Thoracic aorta (tissue), 2 donors: ENCODE measurements at places on chromosomes 11 and 22.

GRCh38 chr22:49577168-49578060, 250.3 kb downstream of the BRD1 start:
- no peaks in the 10 kb centered on the region for H3K4me1 ChIP-seq
- no peak overlapping the region for H3K4me3 ChIP-seq
- no peaks in the 10 kb centered on the region for H3K27me3 ChIP-seq
- H3K27ac ChIP-seq, result no peak overlapping the region

- DNase-seq, result no peak
- no peak overlapping the region for H3K27ac ChIP-seq
- no peak overlapping the region for H3K4me3 ChIP-seq
- H3K27me3 ChIP-seq, result no peaks in the 10 kb centered on the region
- no peaks in the 10 kb centered on the region for H3K4me1 ChIP-seq
- H3K36me3 ChIP-seq, result no peaks in the 10 kb centered on the region
Measured at GRCh38 chr11:1111545-1112212, 37.0 kb downstream of the MUC2 start.

DNA sequence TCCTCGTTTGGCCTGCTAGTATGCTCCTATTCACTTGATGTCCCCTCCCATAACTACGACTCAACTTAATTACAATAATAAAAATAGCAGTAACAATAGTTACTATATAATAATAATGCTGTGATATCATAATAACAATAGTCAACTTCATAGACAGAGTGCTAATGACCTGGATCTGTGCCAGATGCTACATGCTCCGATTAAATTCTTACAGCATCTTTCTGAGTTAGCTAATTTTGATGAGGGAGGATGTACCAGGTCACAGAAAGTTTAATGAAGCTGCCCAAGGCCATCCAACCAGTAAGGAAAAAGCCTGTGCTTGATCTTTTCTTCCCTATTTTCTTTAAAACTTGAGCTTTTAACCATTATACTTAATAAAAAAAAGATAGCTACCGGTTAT, 413.4 kb upstream of the LRRC4C start:
- H3K36me3 ChIP-seq, result no peaks in the 10 kb centered on the region
- H3K27me3 ChIP-seq, result no peaks in the 10 kb centered on the region
- H3K4me3 ChIP-seq, result no peak overlapping the region
- no peak for DNase-seq
- no peaks in the 10 kb centered on the region for H3K4me1 ChIP-seq

DNA sequence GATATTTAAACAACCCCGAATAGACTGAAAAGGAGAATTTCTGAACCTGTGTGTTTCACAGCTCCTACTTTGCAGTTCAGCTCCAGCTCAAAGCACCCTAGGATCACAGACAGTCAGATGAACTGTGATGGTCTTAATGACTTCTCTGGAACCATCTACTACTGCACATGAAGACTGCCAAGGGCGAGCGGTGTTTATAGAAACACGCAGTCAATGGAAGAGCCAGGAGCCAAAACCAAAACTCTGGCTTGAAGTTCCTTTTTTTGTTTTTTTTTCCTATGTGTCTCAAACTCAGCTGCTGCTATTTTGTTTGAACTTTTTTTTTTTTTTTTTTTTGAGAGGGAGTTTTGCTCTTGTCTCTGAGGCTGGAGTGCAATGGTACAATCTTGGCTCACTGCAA, 382.6 kb upstream of the SYN3 start:
- no peak overlapping the region for H3K4me3 ChIP-seq
- DNase-seq, result no peak
- no peaks in the 10 kb centered on the region for H3K36me3 ChIP-seq
- H3K27ac ChIP-seq, result no peak overlapping the region

DNA sequence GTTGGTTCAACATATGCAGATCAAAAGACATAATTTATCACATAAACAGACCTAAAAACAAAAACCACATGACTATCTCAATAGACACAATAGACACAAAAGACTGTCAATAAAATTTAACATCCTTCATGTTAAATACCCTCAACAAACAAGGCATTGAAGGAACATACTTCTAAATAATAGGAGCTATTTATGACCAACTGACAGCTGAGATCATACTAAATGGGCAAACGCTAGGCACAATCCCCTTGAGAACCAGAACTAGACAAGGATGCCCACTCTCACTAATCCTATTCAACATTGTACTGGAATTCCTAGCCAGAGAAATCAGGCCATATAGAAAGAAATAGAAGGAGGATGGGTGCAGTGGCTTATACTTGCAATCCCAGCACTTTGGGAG, 50.3 kb upstream of the GLYAT start:
- no peak overlapping the region for H3K27ac ChIP-seq
- H3K36me3 ChIP-seq, result no peaks in the 10 kb centered on the region
- H3K4me3 ChIP-seq, result no peak overlapping the region
- H3K27me3 ChIP-seq, result no peaks in the 10 kb centered on the region
- no peaks in the 10 kb centered on the region for H3K4me1 ChIP-seq

- no peak overlapping the region for H3K4me3 ChIP-seq
- H3K36me3 ChIP-seq, result no peaks in the 10 kb centered on the region
- no peak for DNase-seq
- no peak overlapping the region for H3K27ac ChIP-seq
- H3K27me3 ChIP-seq, result no peaks in the 10 kb centered on the region
- no peaks in the 10 kb centered on the region for H3K4me1 ChIP-seq
Measured at GRCh38 chr11:115653076-115653475, 148.9 kb upstream of the CADM1 start.

GRCh38 chr11:75493626-75494025, 32.1 kb downstream of the GDPD5 start:
- no peaks in the 10 kb centered on the region for H3K27me3 ChIP-seq
- DNase-seq, result no peak
- H3K4me1 ChIP-seq, result peaks cover under 1% of the 10 kb centered on the region
- H3K36me3 ChIP-seq, result no peaks in the 10 kb centered on the region
- H3K27ac ChIP-seq, result no peak overlapping the region
- no peak overlapping the region for H3K4me3 ChIP-seq

DNA sequence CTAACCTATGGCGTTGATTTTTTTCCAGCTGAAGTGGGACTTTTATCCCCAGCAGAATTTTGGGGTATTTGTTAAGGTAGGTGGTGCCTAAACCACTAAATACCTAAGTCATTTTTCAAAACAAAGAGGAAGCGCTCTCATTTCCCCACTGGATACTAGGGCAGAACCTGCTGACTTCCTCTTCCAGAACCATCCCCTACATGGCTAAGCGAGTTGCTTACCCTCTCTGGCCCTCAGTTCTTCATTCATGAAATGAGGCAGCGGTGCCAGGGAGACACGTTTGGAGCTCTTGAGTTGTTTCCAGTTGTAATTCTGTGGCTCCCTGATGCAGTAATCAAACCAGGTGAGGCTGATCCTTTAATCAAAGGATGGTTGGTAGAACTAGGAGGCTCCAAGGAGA, 10.0 kb upstream of the MTMR3 start:
- no peaks in the 10 kb centered on the region for H3K27me3 ChIP-seq
- H3K36me3 ChIP-seq, result no peaks in the 10 kb centered on the region

DNA sequence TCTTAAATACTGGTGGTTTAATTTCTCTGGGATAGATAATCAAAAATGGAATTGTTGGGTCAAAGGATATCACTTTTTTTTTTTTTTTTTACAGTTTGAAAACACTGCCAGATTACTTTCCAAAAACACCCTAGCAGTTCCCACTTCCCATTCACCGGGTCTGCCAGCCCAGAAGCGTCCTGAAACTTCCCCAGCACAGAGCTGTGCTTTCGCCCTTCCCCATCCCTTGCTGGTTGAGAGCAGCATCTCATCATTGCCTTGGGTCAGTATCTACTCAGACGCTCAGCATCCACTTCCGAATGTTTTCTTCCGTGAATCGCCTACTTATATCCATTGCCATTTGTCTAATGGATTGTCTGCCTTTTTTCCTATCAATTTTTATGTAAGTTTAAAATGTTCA, 5.5 kb downstream of the CERK start:
- no peak overlapping the region for H3K4me3 ChIP-seq
- no peak overlapping the region for H3K27ac ChIP-seq
- no peak for DNase-seq
- H3K27me3 ChIP-seq, result no peaks in the 10 kb centered on the region
- peaks cover 4% of the 10 kb centered on the region for H3K36me3 ChIP-seq

- DNase-seq, result no peak
- H3K4me1 ChIP-seq, result no peaks in the 10 kb centered on the region
- no peaks in the 10 kb centered on the region for H3K27me3 ChIP-seq
- no peaks in the 10 kb centered on the region for H3K36me3 ChIP-seq
- no peak overlapping the region for H3K4me3 ChIP-seq
Measured at GRCh38 chr11:29231586-29231985, 785.2 kb downstream of the KCNA4 start.

DNA sequence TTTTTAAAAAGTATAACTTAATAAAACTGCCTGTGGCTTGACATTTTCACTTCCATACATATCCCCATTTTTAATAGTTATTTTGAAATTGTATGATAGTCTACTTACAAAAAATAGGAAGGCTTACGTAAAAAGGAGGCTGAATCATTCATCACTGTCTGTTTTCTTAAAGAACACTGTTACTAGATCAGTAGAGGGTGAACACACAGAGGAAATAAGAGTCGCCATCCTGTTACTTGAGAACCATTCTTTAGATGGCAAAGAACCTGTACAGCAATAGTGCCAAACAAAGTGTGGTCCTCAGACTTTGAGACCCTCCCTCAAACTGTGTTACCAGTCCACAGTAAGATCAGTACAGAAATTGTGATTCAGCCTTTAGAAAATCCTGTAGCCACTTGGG, 180.7 kb downstream of the PGR start:
- H3K36me3 ChIP-seq, result no peaks in the 10 kb centered on the region
- H3K27me3 ChIP-seq, result no peaks in the 10 kb centered on the region
- DNase-seq, result no peak
- H3K4me3 ChIP-seq, result no peak overlapping the region
- no peak overlapping the region for H3K27ac ChIP-seq
- no peaks in the 10 kb centered on the region for H3K4me1 ChIP-seq

DNA sequence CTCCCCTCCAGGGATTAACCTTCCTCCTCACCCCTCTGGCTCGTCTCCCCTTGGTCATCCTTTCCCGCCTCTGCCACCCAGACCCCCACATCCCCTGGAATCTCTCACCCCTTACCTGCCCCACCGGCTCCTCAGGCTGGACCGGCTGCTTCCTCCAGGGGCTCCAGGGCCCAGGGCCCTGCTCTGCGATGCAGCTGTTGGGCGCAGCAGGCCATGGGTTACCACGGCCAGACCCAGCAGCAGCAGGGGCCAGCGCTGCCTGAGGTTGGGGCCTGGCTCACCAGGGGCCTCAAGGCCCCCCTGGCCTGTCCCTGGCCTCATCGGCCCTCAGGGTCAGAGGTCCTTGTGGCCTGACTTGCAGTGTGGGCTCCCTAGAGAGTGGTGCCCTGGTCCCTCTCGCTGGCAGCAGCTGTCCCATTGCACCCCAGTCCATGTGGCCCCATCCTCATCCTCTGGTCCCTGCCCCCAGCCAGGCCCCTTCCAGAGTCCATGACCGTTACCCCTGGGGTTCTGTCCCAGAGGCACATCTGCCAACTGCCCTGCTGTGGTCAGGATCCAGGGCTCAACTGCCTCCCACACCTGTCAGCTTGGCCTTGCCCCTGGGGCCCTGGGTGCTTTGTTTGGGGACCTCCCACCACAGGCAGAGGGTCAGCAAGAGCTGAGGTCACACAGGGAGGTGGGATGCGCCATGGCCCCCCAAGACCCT, at the start of gene IGLL1:
Gene IGLL1, minus strand, starts transcription at position 421 of the 706 bp plus-strand sequence. Its CDS starts 100 bp downstream, at position 321.
- DNase-seq, result no peak
- no peaks in the 10 kb centered on the region for H3K4me1 ChIP-seq
- H3K36me3 ChIP-seq, result no peaks in the 10 kb centered on the region
- no peaks in the 10 kb centered on the region for H3K27me3 ChIP-seq
- no peak within 1 kb of the TSS for H3K4me3 ChIP-seq
- H3K27ac ChIP-seq, result no peak within 1 kb of the TSS

GRCh38 chr22:25630447-25630846, 66.0 kb downstream of the GRK3 start:
- H3K36me3 ChIP-seq, result no peaks in the 10 kb centered on the region
- H3K27me3 ChIP-seq, result no peaks in the 10 kb centered on the region
- no peak overlapping the region for H3K4me3 ChIP-seq
- peaks cover 30% of the 10 kb centered on the region for H3K4me1 ChIP-seq

- H3K4me1 ChIP-seq, result no peaks in the 10 kb centered on the region
- H3K27ac ChIP-seq, result no peak overlapping the region
- H3K4me3 ChIP-seq, result no peak overlapping the region
- DNase-seq, result no peak
- no peaks in the 10 kb centered on the region for H3K27me3 ChIP-seq
Measured at GRCh38 chr11:93988455-93988854, 32.7 kb upstream of the HEPHL1 start.

DNA sequence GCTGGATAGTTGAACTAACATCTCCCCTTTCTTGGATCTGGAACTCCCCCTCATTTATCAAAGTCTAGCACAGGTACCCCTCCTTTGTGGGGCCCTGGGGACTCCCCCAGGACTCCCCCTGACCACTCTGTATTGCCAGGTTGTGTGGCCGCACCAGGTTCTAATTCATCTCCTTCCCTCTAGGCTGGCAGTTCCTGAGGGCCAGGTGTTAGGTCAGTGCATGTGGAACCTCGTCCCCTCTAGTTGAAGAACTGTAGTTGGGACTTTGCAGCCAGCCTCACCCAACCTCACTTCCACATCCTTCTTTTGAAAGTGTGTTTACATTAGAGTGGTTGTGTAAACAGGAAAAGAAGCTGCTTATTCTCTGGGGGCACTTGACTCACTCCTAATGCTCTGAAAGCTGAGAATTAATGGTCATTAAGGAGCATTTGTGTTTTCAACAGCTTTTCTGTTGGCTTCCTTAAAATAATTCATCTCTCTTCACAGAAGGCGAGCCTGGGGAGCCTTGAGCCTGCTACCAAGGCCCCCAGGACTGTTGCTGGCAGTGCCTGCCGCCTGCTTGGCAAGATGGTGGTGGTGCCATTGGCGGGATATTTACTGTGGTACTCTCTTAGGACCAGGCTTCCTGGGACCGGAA, 11.8 kb downstream of the UPB1 start:
- no peak overlapping the region for H3K4me3 ChIP-seq
- no peak overlapping the region for H3K27ac ChIP-seq
- no peaks in the 10 kb centered on the region for H3K36me3 ChIP-seq
- H3K27me3 ChIP-seq, result no peaks in the 10 kb centered on the region

DNA sequence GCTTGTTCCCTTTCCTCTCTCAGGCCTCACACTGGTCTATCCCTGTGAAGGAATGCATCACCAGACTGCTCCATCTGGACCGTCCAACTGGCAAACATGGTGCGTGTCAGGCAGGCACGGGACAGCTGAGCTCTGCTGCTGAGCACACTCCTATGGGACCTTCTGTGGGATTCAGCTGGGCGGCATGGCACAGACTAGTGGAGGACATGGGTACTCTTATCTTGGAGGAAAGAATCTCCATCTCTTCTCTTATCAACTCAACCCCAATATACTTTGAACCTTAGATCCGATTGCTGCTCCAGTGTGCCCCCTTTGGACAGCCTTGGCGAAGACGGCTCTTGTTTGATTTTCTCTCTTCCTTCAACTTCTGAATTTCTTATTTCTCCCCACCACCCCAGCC, 593.6 kb downstream of the ETS1 start:
- H3K27ac ChIP-seq, result no peak overlapping the region
- H3K36me3 ChIP-seq, result no peaks in the 10 kb centered on the region
- H3K4me1 ChIP-seq, result peaks cover 29% of the 10 kb centered on the region
- H3K4me3 ChIP-seq, result no peak overlapping the region
- DNase-seq, result no peak
- H3K27me3 ChIP-seq, result no peaks in the 10 kb centered on the region
